ENCODE measurements at places on chromosomes 6 and 20. TPM values are rescaled to one million over a fixed set of nuclear protein-coding genes. Genes with fewer than 3 reads are reported as not detected.

DNA sequence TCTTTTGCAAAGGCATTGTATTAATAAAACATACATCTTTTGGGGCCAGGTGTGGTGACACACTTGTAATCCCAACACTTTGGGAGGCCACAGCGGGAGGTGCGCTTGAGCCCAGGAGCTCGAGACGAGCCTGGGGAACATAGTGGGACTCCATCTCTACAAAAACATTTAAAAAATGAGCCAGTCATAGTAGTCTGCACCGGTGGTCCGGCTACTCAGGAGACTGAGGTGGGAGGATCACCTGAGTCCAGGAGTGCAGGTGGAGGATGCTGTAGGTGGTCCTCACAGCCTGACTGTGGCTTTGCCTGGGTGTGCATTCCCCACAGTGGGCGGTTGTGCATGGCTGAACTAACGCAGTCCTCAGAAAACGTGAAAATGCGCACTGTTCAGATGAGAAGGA, 162.5 kb downstream of the DLL1 start:
- no peak overlapping the region for H3K27ac ChIP-seq
- DNase-seq, result no peak
- no peaks in the 10 kb centered on the region for H3K27me3 ChIP-seq
- H3K4me1 ChIP-seq, result no peaks in the 10 kb centered on the region
- no peak overlapping the region for H3K4me3 ChIP-seq

- no peaks in the 10 kb centered on the region for H3K27me3 ChIP-seq
- no peak overlapping the region for H3K4me3 ChIP-seq
- DNase-seq, result peak; percentile 1
- no peaks in the 10 kb centered on the region for H3K4me1 ChIP-seq
- H3K36me3 ChIP-seq, result no peaks in the 10 kb centered on the region
These were observed 50.8 kb upstream of the NRN1 start for GRCh38 chr6:6057442-6058053.

GRCh38 chr6:157755032-157755745, 67.9 kb upstream of the SNX9 start:
- H3K4me3 ChIP-seq, result no peak overlapping the region
- DNase-seq, result peak; percentile 16
- H3K27ac ChIP-seq, result no peak overlapping the region
- peaks cover 2% of the 10 kb centered on the region for H3K27me3 ChIP-seq

GRCh38 chr6:127902933-127903332, 2.1 kb upstream of the THEMIS start:
- H3K4me3 ChIP-seq, result no peak overlapping the region
- no peak for DNase-seq
- H3K36me3 ChIP-seq, result no peaks in the 10 kb centered on the region
- H3K27me3 ChIP-seq, result no peaks in the 10 kb centered on the region
- H3K4me1 ChIP-seq, result no peaks in the 10 kb centered on the region
- H3K27ac ChIP-seq, result no peak overlapping the region

CNKSR3 gene
- polyA plus RNA-seq, result 9.7 TPM

GRCh38 chr6:66103354-66103753, 396.3 kb upstream of the EYS start:
- H3K4me3 ChIP-seq, result no peak overlapping the region
- H3K27ac ChIP-seq, result no peak overlapping the region
- no peaks in the 10 kb centered on the region for H3K27me3 ChIP-seq

DNA sequence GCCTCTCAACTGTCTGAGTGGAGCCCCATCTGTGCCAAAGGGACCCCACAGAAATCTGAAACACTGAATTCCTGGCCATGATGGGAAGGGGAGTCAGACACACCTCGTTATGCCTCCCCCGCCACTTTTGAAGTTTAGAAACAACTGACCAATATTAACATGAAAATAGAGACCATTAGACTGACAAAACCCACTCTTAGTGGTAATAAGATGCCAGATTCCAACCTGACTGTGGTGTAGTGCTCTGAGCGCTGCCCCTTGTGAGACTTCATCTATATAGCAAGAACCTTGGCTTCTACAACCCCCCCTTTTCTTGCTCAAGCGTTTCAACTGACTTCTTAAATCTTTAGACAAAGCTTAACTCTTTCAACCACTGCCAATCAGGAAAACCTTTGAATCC, 46.1 kb upstream of the UNC93A start:
- no peak for DNase-seq
- H3K27me3 ChIP-seq, result no peaks in the 10 kb centered on the region
- no peaks in the 10 kb centered on the region for H3K4me1 ChIP-seq
- H3K27ac ChIP-seq, result no peak overlapping the region
- H3K4me3 ChIP-seq, result no peak overlapping the region
- no peaks in the 10 kb centered on the region for H3K36me3 ChIP-seq

DNA sequence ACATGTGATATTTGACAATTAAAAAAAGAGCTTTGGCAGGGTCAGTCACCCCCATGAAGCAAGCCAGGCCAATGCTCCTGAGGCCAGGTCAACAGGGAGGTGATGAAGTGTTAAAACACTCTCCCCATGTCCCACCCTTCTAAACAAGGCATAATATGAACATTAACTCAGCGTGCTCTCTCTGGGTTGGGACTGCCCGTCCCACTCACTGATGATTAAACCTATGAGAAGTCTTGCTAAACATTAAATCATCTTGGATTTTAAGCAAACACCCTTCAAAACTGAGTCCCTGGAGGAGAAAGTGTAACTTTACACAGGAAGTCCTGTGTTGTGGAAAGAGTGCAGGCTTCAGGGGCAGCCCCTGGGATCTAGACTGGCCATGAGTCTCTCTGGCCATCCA, 558.5 kb downstream of the CD83 start:
- no peaks in the 10 kb centered on the region for H3K36me3 ChIP-seq
- no peaks in the 10 kb centered on the region for H3K27me3 ChIP-seq
- H3K4me3 ChIP-seq, result no peak overlapping the region
- H3K27ac ChIP-seq, result no peak overlapping the region
- peaks cover 4% of the 10 kb centered on the region for H3K4me1 ChIP-seq

- no peak overlapping the region for H3K4me3 ChIP-seq
- H3K4me1 ChIP-seq, result no peaks in the 10 kb centered on the region
- H3K27me3 ChIP-seq, result peaks cover 7% of the 10 kb centered on the region
- no peak for DNase-seq
These were observed 27.1 kb downstream of the COL20A1 start for GRCh38 chr20:63320041-63320511.

GRCh38 chr6:42879372-42880239, at the start of gene RPL7L1:
Gene RPL7L1 (plus strand): TSS chr6:42879616. CDS start chr6:42879911, 295 bp downstream.
- H3K27ac ChIP-seq, result peak within 1 kb of the TSS; percentile 97
- DNase-seq, result peak; percentile 88
- no peaks in the 10 kb centered on the region for H3K27me3 ChIP-seq
- H3K36me3 ChIP-seq, result peaks cover 7% of the 10 kb centered on the region

DNA sequence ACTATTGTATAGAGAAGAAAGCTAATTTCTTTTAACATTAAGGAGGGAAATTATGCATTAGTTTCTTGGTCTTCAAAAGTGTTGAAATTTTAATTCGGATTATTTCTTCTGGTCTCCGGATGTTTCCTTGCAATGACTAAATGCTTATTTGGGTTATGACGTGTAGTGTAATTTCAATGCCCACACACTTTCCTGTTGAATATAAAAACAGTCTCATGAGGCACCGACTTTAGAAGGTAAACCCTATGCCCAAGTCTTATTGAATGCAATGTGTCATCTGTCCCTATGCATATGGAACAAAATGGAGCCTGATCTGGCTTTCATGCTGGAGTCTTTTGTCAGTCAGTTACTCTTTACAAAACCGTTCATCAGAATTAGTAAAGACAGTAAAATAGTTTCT, 17.7 kb downstream of the GJA1 start:
- no peak overlapping the region for H3K4me3 ChIP-seq
- no peaks in the 10 kb centered on the region for H3K4me1 ChIP-seq
- no peaks in the 10 kb centered on the region for H3K36me3 ChIP-seq
- no peaks in the 10 kb centered on the region for H3K27me3 ChIP-seq

DNA sequence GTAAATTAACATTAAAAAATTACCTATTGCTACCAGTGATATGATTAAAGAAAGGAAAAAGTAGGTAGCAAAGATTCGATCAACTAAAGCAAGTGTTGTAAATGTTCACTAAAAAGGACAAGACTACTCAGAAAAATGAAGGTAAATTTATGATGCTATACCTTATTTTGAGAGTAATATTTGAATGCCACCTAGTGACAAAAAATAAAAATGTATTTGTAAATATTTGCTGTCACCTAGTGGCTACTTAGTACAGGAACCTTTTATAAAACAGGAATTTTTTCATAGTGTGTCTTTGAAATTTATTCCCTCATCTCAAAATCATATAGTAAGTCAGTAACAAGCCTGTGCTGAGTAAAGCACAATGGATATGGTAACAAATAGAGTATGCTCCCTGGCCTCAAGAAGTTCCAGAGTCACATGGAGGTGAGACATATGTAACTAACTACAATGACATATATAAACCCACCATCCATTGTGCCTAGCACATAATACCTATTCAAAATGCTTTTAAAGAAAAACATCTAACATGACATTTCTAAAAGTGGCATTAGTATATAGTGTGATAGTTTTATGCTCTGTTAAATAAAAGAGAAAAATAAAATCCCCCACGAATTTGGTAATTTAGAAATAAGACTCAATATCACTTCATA, 193.1 kb upstream of the SIM1 start:
- H3K27me3 ChIP-seq, result no peaks in the 10 kb centered on the region
- H3K4me1 ChIP-seq, result no peaks in the 10 kb centered on the region
- peak; percentile 37 for DNase-seq
- H3K4me3 ChIP-seq, result no peak overlapping the region
- no peak overlapping the region for H3K27ac ChIP-seq
- H3K36me3 ChIP-seq, result peaks cover 1% of the 10 kb centered on the region

- H3K4me1 ChIP-seq, result no peaks in the 10 kb centered on the region
- no peak overlapping the region for H3K4me3 ChIP-seq
- H3K27me3 ChIP-seq, result no peaks in the 10 kb centered on the region
- no peak overlapping the region for H3K27ac ChIP-seq
- DNase-seq, result no peak
These were observed 335.8 kb downstream of the PACRG start for GRCh38 chr6:163063561-163063960.

DNA sequence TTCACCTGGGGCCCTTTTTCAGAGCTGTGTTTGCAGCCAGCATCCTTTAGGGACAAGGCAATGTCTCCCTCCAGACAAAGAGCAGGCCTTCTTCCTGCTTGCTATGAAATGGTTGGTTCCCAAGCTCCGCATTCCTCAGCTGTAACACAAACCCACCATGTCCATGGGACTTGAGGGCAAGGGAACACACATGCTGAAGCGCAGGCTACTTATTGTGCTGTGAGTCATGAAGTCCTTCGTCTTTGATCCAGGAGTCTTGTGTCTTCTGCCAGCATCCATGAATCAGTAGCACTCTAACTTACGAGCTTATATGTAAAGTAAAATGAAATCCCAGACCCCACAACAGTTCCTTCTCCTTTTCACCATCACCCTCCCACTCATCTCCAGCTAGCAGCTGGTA, 59.0 kb downstream of the ANKRD60 start:
- H3K4me3 ChIP-seq, result no peak overlapping the region
- H3K27me3 ChIP-seq, result no peaks in the 10 kb centered on the region
- peaks cover 2% of the 10 kb centered on the region for H3K4me1 ChIP-seq

DNA sequence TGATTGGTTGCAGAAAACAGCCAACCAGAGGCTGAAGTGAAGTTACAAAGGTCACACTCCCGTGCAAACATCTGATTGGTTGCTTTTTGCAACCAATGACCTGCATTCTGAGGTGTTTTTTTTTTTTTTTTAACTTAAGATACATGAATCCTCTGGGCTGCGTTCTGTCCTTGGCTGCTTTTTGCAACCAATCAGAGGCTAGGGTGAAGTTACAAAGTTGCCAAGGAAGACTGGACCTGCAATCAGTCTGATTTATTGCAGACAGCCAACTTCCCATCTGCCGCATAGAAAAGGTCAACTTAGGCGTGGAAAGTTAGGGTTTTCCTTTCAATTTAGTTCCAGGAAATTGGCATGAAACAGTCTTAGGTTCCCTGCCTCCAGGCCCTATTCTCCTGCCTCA, 292.9 kb downstream of the PLCB1 start:
- H3K27ac ChIP-seq, result no peak overlapping the region
- no peaks in the 10 kb centered on the region for H3K4me1 ChIP-seq
- H3K36me3 ChIP-seq, result no peaks in the 10 kb centered on the region
- no peak overlapping the region for H3K4me3 ChIP-seq

KCNQ5 gene
- 3.1 TPM for polyA plus RNA-seq

- H3K27me3 ChIP-seq, result no peaks in the 10 kb centered on the region
- H3K36me3 ChIP-seq, result no peaks in the 10 kb centered on the region
- H3K4me1 ChIP-seq, result peaks cover 2% of the 10 kb centered on the region
- H3K27ac ChIP-seq, result no peak overlapping the region
- no peak for DNase-seq
- no peak overlapping the region for H3K4me3 ChIP-seq
These were observed 11.2 kb downstream of the CYB5R4 start for GRCh38 chr6:83870649-83871048.

GRCh38 chr6:38117281-38117680, 297.8 kb downstream of the ZFAND3 start:
- H3K4me1 ChIP-seq, result no peaks in the 10 kb centered on the region
- no peak overlapping the region for H3K4me3 ChIP-seq
- DNase-seq, result no peak
- H3K36me3 ChIP-seq, result peaks cover 3% of the 10 kb centered on the region

GRCh38 chr6:48613231-48613949, 502.4 kb upstream of the PTCHD4 start:
- no peaks in the 10 kb centered on the region for H3K4me1 ChIP-seq
- H3K27me3 ChIP-seq, result no peaks in the 10 kb centered on the region
- no peak overlapping the region for H3K4me3 ChIP-seq

JPH2 gene
- polyA plus RNA-seq, result 4.9 TPM

- no peak overlapping the region for H3K27ac ChIP-seq
- DNase-seq, result peak; percentile 63
- H3K27me3 ChIP-seq, result no peaks in the 10 kb centered on the region
These were observed 128.4 kb upstream of the ESR1 start for GRCh38 chr6:151679081-151679480.

MTG2 gene
- polyA plus RNA-seq, result 26.2 TPM

GRCh38 chr6:168908887-168909286, 344.8 kb downstream of the THBS2 start:
- H3K4me1 ChIP-seq, result no peaks in the 10 kb centered on the region
- H3K27ac ChIP-seq, result no peak overlapping the region
- H3K4me3 ChIP-seq, result no peak overlapping the region
- H3K27me3 ChIP-seq, result no peaks in the 10 kb centered on the region
- no peaks in the 10 kb centered on the region for H3K36me3 ChIP-seq

PCMTD2 gene
- 42.9 TPM for polyA plus RNA-seq

RNF182 gene
- 14.1 TPM for polyA plus RNA-seq

CD109 gene
- polyA plus RNA-seq, result 48.4 TPM

DNA sequence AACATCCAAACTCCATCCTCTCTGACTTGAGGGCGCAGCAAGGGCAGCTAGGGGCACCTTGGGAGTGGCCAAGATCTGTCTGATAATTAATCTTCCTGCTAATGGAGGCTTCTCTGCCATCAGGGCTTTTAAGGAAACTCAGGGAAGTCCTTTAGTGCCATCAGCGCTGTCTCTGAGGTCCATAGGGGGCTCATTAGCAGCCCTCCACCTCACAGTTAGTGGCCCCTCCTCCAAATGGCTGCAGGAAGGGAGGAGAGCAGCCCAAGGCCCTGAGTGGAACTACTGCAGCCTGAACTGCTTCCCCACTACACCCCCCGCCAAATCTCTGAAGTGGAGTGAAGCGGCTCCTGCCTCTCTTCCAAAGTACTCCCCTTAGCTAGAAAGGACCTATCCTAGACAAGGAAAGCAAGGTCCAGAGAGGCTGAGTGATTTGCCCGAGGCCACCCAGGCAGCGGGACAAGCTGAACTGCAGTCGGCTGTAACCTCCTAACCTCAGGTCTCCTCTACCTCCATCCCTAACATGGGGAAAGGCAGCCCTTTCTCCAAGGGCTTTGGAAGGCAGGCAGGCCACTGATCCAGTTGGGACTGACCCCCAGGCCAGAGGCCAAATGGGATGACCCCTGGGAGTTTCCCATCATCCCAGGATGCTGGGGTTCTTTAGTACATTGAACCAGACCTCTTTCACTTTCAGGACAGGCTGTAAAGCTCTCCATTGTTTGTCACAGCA, 39.5 kb upstream of the ZFAND3 start:
- H3K4me1 ChIP-seq, result peaks cover 18% of the 10 kb centered on the region
- no peak for DNase-seq
- H3K36me3 ChIP-seq, result no peaks in the 10 kb centered on the region
- peaks cover 9% of the 10 kb centered on the region for H3K27me3 ChIP-seq

All from fibroblast of lung (primary cell).